ENCODE measurements at places on chromosomes 12 and 14.

DNA sequence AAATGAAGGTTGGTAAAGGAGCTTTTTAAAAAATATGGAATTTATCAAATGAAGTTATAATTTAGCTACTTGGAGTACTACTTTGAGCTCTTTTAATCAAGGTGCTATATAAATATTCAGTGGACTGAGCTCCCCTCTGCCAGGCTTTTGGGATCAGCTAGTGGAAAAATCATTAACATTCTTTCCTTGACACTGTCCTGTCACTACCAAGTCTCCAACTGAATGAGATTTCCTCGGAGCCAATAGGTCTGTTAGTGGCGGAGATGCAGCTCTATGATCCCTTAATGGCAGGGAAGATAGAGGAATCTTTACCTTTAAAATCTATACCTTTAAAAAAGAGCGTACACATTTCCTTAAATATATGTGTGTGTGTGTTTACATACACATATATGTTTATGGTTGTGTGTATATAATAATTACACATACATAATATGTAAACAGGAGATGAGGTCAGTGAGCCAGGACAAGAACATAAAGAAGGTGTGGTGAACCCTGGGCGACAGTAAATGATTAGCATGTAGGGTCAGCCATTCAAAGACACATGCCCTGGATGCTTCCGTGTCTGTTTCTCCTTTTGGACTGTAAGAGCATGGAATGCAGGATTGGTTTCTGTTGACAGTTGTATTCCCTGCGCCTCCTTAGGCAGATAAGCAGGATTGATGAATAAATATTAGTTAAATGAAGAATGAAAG, 47.7 kb upstream of the ATP2A2 start:
- no peak for DNase-seq

DNA sequence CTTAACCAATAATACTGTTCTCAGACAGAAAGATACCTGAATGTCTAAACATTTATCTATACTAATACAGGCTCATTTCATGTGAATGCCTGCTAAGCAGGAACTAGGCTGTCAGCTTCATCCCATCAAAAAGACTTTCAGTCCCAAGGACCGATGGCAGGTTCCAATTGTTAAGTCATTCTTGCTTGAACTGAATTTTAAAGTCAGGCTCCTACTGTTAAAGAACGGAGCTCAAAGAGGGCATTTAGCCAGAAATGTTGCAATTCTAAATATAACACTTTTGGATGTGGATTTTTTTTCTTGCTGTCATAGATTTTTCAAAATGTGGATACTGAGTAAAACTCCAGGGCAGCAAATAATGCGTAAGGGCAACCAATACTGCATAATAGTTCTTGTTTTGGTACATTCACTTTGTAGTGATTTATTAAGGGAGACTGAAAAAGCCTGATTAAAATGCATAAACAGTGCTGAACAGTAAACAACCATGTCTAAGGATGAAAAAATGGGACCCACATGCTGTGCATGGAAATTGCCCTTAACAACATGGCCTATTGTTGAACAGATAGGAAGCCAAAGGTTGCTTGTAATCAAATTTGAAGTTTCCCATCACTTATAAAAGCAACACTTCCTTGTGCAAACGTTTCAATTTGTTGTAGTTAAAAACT, 38.6 kb upstream of the DBX2 start:
- no peak for DNase-seq

DNA sequence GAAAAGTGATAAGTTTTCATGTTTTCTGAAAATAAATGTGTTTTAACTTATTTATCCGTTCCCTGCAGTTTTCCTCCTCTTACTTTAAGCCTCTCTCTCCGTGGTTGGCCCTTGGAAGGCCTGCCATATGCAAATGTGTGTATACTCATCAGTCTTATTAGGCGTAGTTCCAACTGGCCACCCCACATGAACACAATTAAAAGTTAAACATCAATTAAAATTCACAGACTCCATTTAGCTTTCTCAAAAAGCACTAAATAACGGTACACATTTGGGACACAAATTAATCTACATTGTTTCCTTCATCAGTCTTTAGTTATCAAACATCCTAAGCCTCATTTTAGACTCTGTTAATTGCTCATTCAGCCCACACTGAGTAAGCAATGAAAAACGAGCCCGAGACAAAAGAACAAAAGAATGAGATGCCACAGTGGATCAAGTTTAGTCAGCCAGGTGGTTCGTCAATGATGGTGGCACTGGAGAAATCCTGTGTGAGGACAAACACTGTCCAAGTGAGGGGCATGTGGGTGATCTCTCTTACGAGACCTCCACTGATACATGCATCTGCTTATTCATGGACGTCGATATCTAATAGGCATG, 76.0 kb upstream of the TMCC3 start:
- no peak for DNase-seq

- DNase-seq: no peak
These were observed 60.2 kb downstream of the UBR7 start for GRCh38 chr14:93267149-93267711.

GRCh38 chr12:114263056-114263805, 142.7 kb downstream of the TBX5 start:
- no peak for DNase-seq

DNA sequence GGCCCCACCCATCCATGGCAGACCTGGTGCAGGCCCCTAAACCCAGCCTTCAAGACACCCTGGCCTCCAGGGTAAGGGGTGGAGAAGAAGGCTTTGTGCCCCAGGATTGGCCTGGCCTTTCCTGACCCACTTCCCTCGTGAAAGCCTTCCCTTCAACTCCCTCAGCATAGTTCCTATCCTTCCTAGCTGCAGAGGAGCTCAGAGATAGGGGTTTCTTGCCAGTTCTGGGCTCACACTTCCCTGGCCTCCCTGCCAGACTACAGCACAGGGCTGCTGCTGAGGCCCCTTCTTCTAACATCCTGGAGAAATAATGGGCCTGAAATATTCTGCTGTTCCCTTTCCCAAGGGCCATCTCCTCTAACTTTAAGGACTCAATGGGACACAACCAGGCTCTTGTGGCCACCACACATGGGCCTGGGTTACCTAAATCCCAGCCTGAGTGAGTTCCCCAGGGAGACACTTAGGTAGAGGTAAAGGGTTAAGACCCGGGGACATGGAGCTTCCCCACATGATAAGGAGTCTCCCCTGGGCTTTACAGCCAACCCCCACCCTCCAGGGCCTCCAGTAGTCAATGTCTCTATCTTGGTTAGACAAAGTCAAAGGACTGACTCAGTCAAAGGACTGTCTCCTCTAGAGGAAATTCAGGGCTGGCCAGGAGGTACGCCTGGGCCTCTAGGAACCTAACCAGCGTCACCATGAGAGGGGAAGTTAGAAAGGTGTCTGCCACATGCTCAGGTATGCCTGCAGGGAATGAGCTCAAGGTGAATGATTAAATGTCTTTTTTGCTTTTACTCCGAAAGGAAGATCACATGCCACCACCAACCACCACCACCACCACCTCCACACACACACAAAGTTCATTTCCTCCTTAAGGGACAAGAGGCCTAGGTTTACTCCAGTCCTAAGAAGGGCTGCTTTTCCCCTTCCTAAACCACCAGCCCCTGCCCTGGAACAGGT, 7.1 kb downstream of the ZFP36L1 start:
- no peak for DNase-seq

DNA sequence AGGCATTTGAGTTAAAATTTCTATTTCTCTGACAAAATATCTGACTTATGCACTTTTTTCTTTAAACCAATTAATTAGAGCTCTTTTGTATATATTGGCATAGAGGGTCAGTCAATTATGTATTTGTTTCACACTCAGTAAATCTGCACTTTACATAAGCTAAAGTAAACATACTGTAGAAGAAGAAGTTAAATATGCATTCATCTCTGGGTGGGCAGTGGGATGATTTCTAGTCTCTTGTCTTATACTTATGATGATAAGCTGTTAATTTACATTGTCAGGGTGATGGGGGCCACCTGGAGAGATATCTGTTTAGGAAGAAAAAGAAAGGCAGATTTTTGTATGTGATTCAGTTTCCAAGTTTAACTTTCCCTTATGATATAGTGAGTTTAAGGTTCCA, 330.8 kb downstream of the IPO8 start:
- no peak for DNase-seq

GRCh38 chr14:88856786-88857366, 32.4 kb downstream of the TTC8 start:
- DNase-seq: no peak

- DNase-seq: no peak
These were observed 966 bp downstream of the BICD1 start for GRCh38 chr12:32107359-32108267.

DNA sequence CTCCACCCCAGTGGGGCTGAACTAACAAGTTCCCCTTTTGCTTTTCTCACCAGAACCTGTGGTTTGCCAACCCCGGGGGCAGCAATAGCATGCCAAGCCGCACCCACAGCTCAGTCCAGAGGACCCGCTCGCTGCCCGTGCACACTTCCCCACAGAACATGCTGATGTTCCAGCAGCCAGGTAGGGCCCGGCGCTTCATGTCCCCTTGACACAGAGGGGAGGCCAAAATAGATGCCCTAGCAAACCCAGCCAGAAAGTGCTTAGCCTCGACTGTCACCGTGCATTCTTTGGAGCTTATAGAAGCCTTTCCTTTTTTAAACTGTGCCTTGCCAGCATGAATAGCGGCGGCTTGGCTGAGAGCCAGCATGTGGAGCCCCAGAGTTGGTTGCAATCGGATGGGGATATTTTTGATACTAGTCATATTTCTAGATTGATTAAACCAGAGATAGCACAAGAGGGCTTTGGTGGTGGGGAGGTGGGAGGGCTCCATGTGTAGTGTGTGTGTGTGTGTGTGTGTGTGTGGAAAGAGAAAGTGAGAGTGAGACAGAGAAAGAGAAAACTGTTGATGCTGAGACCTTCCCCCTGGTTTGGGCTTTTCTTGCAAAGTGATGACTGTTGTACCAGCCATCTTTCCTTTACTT, 126.1 kb downstream of the GCH1 start:
- DNase-seq: no peak

- DNase-seq: no peak
These were observed 247.3 kb downstream of the LRIG3 start for GRCh38 chr12:58673021-58673420.

DNA sequence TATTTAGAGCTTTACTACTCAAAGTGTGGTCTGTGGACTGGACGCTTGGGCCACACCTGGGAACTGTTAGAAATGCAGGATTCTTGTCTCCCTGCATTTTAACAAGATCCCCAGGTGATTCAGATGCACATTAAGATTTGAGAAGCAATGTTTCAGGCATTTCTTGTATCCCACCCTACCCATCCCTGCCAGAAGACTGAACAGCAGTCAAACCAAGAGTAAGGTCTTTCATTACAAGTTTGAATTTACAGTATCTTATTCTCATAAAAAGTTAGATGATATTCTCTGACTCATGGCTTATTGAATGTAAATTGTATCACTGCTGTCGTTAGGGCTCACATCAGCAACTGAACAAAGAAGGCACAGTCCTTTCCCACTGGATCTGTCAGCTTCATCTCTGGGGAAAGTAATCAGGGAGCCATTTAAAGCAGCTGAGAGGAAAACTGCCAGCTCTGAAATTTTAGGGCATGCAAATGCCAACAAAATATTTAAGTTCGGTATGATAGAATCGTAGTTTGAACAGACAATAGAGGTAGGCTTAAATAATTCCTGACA, 141.1 kb downstream of the AKAP6 start:
- no peak for DNase-seq

DNA sequence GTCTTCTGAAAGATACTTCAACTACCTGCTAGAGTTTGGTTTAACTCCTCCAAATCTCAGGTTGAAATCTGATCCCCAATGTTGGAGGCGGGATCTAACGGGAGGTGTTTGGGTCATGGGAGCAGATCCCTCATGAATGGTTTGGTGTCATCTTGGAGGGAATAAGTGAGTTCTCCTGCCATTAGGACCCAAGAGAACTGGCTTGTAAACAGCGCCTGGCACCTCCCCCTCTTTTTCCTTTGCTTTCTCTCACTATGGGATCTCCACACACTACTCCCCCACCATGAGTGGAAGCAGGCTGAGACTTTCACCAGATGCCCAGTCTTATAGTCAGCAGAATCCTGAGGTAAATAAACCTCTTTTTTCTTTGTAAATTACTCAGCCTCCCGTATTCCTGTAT, 2.5 kb downstream of the CNIH1 start:
- no peak for DNase-seq

- DNase-seq: no peak
These were observed 71.6 kb downstream of the ITPK1 start for GRCh38 chr14:93044121-93044520.

GRCh38 chr12:100142851-100143559, at the start of gene BLTP3B:
Gene BLTP3B, minus strand, starts transcription at chr12:100142874. Its CDS starts 239 bp downstream, at chr12:100142635.
- DNase-seq: no peak

Measured in BJ (cell line).